ENCODE measurements at places on chromosomes 6 and 20.

GRCh38 chr6:123418071-123418470 lies 218.7 kb downstream of the TRDN start:
- DNase-seq = no peak

GRCh38 chr20:61440548-61441055 lies 188.5 kb downstream of the CDH4 start:
- DNase-seq = no peak

DNA sequence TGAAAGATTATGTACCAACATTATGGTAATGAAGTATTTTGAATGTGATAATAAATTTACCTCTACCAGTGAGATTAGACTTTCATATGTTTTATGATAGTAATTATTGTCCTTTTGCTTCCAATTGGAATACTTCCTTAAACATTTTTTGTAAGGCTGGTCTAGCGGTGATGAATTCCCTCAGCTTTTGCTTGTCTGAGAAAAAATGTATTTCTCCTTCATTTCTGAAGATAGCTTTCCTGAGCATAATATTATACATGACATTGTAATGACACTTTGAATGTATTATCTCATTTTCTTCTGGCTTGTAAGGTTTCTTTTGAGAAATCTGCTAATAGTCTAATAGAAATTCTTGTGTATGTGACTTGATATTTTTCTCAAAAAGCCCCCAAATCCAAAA lies 18.6 kb upstream of the EDN1 start:
- no peak for DNase-seq

GRCh38 chr20:30937790-30938189 lies 319.7 kb upstream of the DEFB115 start:
- DNase-seq = no peak

GRCh38 chr6:76684875-76685274 lies 612.4 kb upstream of the IMPG1 start:
- no peak for DNase-seq

DNA sequence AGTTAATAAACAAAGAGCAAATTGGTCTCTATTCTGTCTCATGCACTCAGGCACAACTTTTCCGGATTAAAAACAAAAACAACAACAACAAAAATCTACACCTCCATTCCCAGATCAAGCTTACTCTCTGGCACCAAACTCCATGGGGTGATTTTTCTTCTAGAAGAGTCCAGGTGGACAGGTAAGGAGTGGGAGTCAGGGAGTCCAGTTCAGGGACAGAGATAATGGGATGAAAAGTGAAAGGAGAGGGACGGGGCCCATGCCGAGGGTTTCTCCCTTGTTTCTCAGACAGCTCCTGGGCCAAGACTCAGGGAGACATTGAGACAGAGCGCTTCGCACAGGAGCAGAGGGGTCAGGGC lies 437 bp upstream of the HLA-A start:
- no peak for DNase-seq

DNA sequence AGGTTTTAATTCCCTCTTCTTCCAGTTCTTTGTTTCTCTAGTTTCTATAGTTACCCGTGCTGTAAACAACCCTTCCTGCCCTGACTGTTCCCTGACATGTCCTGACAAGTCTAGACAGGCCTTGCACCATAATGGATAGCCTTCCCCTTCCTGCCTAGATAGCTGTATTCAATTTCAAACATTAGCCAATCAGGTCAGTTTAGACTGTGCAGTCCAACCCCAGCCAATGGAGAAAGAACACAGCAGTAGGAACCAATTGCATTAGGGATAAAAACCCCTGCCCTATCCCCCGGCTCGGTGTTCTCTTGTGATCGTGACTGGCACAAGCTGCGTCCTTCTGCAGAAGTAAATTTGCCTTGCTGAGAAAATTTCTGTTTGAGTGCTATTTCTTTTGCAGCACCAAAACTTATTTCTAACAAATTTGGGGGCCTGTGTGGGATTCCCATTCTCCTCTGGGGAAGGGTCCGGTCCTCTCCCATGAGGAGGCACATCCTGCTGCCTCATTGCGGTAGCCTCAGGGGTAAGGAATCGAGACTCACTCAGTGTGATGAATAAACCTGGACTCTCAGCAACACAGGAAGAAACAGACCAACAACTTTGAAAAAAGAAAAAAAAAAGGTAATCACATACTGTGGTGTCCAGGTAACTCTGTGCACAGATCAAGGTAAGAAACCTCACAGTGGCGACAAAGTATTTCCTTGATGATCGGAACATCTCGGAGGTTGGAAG lies 248.7 kb upstream of the ECI2 start:
- no peak for DNase-seq

GRCh38 chr6:170022291-170022722 lies 268.6 kb downstream of the DLL1 start:
- no peak for DNase-seq

DNA sequence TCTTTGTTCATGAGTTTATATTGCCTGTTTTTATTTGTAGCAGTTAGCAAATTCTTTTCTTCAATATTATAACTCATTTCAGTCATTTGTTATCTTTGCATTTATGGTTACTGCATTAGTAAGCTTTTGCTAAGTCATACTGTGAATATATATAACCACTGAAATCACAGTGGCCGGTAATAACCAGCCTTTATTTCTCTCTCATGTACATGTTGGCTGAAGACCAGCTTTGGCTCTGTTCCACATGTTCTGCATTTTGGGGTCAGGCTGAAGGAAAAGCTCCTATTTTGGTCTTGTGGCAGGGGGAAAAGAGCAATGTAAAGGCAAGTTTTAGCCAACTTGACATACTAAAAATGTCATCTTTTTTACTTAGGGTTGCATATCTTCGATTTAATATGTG lies 276.3 kb downstream of the BCKDHB start:
- no peak for DNase-seq

GRCh38 chr6:43895656-43896328 lies 125.8 kb downstream of the VEGFA start:
- DNase-seq = no peak

GRCh38 chr20:34514897-34515483 lies 1.2 kb upstream of the DYNLRB1 start:
- DNase-seq = no peak

- peak; percentile 44 for DNase-seq
Observed at GRCh38 chr20:37615340-37616109, 78.3 kb upstream of the CTNNBL1 start.

DNA sequence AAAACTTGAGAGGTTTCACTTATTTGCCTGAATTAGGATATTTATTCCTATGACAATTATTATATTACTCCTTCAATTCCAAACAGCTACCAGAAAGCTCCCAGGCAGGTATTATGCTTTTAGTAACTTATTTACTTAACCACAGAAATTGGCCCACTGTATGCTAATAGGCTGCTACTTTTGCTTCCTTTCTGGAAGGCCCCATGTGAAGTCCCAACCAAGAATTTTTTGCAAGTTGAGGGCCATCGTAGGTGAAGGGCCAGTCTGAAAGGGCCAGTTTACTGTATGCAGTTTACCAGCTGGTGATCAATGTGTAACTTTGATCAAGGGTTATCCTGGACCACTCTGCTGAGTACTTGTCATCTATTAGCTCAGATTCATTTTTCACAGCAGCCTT lies 45.0 kb downstream of the EDN1 start:
- no peak for DNase-seq

DNA sequence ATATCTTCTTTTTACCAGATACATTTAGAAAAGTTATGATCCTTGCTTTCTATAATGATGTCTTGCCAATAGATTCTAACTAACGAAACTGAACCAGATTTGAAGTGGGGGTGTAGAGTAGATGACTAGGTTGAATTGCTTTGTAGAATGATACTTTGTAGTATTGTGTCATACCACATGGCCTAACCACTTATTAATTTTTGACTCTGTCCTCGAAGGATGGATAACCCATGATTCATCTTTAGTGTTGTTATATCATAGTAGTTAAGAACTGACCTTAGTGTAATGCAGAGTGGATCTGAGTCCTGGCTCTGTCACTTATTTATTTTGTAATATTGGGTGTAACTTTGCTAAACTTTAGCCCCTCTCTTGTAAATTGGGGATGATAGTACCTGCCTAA lies 4.5 kb downstream of the PHF3 start:
- no peak for DNase-seq

DNA sequence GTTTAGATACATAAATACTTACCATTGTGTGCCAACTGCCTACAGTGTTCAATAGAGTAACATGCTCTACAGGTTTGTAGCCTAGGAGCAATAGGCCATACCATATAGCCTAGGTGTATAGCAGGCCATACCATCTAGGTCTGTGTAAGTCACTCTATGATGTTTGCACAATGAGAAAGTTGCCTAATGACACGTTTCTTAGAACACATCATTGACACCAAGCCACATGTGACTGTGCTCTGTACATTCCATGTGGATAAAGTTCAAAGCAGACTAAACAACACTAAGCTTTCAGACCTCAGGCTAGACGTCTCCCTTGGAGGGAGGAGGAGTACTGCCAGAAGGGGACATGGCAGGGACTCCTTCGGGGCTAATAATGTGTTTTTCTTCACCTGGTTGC lies 93.6 kb downstream of the KIF16B start:
- DNase-seq = no peak

DNA sequence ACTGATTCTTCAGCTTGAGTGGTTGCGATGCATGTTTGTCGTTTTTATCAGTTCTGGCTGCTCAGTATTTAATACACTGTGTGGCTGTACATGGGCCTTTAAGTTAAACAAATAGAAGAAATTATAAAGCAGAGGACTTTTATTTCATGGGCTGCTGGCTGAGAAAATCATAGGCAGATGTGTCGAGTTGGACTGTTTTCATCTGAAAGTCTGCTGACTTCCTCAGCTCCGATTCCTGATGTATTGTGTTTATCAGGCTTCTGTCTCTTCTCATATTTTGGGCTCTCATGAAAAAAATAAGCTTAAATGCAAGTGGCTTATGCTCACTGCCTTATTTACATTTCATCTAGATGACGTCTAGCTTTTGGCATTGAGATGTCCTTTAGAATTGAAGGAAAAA lies 129.5 kb upstream of the GGTLC1 start:
- no peak for DNase-seq

- DNase-seq = peak; percentile 79
Observed at GRCh38 chr20:63574156-63574828, at the start of gene HELZ2. HELZ2 (minus strand) TSS chr20:63574239; CDS start chr20:63572385, 1,854 bp downstream.

- no peak for DNase-seq
Observed at GRCh38 chr6:4914420-4915159, 89.2 kb downstream of the RPP40 start.

All from CD4-positive, alpha-beta T cell treated with Interleukin-6 at 100 ng/mL for 8 hours (primary cell).